ENCODE measurements at places on chromosomes 3 and 15. TPM values are rescaled to one million over a fixed set of nuclear protein-coding genes. Genes with fewer than 3 reads are reported as not detected.

Gene LRRIQ4
- not detected for total RNA-seq

Gene CKMT1A
- 184 TPM for total RNA-seq

Gene TGM5
- total RNA-seq, result not detected

Gene PLA2G4E
- total RNA-seq, result not detected

- DNase-seq, result no peak
These were observed 614.4 kb upstream of the NR2F2 start for GRCh38 chr15:95715906-95716656.

DNA sequence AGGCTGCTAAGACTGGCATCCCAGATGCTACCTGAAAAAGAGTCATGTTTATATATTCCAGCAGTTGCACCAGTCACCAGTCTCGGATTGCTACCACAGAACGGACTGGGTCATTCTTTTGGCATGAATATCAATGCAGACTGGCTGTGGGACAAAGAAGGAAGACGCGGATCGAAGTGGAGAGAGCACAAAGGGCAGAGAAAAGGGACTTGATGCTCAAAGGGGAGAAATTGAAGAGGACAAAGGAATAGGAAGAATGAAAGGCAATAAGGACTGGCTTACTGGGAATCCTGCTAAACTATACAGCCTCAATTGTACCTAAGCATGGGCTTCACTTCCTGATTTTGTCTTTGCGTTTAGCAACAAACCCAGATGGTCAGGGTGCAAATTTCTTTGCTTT is 15.3 kb upstream of the DIS3L start:
- no peak for DNase-seq

DNA sequence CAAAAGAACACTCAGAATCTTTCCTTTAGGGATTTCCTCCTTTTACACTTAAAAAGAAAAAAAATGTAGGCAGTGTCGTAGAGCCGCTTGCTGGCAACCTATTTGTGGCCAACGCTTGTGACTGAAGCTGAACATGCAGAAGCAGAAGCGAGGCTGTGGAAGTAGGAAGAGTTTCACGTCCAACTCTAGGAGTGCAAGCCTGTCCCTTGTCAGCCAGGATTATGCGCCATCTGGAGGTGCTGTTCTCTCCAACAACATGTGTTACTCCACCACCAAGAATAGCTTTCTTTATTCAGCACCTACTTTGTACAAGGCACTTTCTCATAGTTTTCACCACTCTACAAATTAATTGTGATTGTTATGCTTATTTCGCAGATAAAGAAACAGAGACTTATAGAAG is 223.2 kb upstream of the LMCD1 start:
- DNase-seq, result no peak

GRCh38 chr3:190617185-190617584 is 103.3 kb downstream of the IL1RAP start:
- no peak for DNase-seq

DNA sequence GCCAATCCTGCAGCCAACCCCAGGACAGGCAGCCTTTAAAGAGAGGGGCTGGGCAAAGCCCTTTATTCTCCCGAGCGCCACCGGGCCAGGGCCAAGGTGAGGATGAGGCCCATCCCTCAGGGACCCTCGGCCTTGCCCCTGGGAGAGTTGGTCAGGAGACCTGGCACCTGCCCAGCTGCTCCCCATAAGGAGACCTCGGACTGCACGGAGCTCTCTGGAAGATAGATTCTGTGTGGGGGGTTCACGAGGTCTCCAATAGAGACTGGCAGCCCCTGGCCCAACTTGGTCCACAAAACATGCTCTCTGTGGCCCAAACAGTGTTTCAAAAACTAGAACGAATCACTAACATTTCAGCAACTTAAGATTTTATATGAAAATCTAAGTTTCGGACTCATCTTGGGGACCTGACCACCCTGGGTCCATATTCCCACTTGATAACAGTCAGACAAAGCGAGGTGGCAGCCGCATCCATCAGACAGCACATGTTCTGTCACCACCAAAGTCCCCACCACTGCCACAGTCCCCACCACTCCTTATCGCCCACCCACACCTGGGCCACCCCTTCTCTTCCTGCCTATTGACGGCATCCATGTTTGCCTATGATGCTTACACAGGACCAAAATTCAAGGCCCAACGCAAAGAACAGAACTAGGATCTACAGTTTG is 114.4 kb upstream of the RPL32 start:
- DNase-seq, result no peak

DNA sequence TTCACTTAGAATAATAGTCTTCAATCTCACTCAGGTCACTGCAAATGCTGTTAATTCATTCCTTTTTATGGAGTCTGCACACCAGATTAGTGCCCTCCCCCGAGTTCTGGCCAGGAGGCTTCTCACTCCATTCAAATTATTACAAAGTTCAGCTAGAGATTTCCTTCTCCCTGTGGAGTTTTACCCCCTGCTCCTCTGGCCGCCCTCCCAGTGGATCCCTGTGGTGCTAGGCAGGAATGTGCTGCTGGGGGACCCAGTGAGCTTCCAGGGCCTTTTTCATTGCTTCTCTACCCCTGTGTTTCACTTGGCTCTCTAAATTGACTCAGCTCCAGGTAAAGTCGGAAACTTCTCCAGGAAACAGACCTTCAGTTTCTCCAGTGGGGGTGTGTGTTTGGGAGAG is 42.7 kb upstream of the CD200R1L start:
- DNase-seq, result no peak

- no peak for DNase-seq
These were observed 107.2 kb downstream of the THRB start for GRCh38 chr3:24387493-24387892.

GRCh38 chr15:85757073-85757938 is 37.4 kb downstream of the KLHL25 start:
- no peak for DNase-seq

DNA sequence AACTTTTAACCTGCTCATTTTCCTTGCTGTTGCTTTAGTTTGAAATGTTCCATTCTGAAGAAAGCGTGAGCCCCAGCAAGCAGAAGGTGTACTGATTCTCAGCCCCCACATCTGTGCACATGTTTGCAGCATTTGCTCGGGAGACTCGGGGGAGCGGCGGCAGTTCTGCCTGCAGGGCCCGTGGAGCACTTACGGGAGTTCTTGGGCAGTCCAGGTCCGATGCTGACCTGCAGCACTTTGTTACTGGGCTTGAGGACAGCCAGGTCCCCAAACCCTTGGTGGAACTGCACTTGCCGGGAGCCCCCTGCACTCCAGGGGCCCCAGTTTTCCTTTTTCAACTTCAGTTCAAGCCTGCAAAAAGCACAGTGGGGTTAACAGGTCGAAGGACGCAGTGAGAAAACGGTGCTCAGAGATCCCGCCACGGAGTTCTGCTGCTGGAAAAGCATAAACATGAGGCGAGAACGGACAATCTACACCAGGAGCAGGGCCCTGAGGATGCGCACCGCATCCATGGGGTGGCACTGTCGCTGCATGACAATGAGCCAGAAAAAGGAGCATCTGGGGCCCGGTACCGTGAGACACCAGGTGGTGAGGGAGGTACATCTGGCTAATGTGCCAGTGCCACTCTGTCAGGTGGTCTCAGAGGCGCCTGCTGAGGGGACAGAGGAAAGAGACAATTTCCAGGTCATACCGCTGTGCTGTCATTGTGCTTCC is 45.6 kb upstream of the LDHAL6B start:
- DNase-seq, result no peak

DNA sequence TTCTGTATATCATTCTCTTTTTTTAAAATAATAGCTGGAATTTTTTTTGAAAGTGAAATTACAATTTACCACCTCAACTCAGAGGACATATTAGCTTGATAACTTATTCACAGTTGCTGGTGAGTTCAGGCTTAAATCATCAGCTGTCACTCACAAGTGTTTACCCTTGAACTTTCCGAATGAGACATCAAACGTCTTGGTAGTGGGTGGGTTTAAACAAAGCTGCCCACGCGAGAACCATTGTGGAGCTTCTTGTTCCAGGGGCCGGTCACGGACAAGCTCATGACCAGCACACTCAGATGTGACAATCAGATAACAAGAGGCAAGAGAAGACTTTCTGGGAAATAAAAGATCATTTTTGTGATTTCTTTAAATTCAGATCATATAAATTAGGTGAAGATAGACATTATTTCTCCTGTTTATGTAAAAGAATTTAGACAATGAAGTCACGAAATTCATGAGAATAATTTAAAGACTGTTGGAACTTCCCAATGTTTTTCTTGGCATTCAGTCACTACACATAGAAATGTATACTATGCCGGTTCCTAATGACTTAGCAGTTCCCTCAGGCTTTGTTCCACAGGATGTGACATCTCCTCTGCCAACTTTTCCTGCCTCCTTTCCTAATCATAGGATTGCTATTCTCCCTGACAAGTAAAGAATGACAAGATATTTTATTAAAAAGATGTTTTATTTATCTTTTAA is 29.3 kb downstream of the BTD start:
- no peak for DNase-seq

DNA sequence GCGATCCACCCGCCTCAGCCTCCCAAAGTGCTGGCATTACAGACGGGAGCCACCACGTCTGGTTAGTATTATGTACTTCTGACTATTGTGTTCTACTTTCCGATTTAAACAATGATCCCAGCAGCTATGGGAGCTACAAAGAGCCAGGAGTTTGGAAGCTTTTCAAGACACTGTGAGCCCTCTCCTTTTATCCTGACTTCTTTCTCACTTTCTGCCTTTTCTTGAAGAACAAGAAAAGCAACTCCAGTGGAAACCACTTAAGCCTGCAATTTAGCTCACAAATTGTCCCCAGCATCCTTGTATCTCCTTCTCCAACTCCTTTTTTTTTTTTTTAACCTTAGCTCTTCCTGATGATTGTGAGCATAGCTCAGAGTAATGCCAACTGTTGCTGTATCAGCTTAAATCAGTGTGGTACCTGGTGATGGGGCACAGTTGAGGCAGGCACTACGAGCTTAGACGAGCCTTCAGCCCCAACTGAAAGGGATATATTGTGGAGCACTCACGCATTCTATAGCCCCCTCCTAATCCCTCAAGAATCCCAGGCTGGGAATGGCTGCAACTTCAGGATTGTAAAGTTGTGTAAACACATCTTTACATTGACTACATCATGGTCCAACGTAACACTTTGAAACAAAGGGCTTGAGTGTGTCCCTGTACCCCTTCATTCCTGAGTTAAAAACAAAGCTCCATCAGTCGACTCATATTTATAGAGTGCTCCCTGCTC is 677.0 kb downstream of the FHIT start:
- DNase-seq, result no peak

DNA sequence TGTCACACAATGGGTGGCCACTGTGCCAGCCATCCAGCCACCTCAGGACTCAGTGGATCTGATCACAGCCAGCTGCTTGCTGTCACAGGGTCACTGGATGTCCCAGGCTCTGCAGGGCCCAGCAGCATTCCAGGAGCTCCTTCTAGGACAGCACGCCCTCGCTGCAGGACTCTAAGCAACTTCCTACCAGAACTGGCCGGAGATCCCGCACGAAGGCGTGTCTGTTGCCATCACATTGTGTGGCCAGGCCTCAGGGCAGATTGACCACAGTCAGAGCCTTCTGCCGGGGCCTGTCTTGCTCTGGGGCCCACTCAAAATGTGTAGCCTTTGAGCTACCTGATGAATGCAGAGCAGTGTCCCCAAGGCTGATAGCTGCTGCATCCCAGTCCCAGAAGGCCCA is 24.6 kb downstream of the DNAJB8 start:
- no peak for DNase-seq

GRCh38 chr15:39488961-39489360 is 91.9 kb upstream of the THBS1 start:
- no peak for DNase-seq

DNA sequence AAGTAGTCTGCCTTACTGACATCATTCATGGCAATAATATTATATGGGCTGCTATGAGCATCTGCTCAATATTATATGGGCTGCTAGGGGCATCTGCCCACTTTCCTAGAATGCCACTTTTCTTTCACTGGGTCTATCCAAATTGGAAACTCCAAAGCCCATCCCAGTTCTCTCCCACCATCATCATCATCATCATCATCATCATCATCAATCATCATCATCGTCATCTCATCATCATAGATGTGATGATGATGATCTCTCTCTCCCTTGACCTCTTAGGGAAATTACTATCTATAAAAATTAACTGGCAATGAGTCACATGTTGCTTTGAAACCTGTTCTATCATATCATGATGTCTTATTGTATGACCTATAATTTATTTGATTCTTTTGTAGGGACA is 222.0 kb downstream of the TJP1 start:
- DNase-seq, result no peak

- DNase-seq, result no peak
These were observed 81.8 kb upstream of the ALCAM start for GRCh38 chr3:105284876-105285275.

Measured in colonic mucosa (tissue), 4 donors.